ENCODE measurements at places on chromosomes 5 and 9.

DNA sequence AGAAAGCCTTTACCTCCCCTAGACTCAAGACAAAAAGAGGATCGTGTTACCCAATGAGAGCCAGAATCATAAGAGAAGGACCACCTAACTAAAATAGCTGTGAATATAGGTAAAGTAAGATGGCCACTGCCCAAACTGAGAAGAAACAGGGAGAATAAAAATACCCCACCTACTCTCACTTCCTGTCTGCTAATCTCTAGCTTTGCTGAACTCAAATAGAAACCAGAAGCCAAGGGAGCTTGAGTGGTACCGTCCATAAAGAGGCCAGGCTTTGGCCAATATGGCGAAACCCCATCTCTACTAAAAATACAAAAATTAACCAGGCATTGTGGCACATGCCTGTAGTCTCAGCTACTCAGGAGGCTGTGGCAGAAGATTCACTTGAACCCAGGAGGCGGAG lies 123.0 kb upstream of the FST start:
- no peak for DNase-seq

GRCh38 chr5:10503321-10503720 lies 60.5 kb upstream of the ANKRD33B start:
- DNase-seq, result no peak

DNA sequence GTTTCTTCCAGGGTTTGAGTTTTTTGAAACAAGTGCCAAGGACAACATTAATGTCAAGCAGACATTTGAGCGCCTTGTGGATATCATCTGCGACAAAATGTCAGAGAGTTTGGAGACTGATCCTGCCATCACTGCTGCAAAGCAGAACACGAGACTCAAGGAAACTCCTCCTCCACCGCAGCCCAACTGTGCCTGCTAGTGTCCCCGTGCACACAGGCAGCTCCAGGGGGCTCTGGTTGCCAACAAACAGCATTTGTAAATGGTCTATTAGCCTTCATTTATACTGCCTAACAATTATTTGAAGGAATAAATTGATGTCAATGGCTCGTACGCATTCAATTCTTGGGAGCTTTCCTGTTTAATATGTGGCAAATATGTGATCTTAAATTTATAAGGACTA lies 268.3 kb downstream of the RAB3C start:
- DNase-seq, result no peak

GRCh38 chr9:121694600-121694999 lies 43.2 kb downstream of the DAB2IP start:
- no peak for DNase-seq

DNA sequence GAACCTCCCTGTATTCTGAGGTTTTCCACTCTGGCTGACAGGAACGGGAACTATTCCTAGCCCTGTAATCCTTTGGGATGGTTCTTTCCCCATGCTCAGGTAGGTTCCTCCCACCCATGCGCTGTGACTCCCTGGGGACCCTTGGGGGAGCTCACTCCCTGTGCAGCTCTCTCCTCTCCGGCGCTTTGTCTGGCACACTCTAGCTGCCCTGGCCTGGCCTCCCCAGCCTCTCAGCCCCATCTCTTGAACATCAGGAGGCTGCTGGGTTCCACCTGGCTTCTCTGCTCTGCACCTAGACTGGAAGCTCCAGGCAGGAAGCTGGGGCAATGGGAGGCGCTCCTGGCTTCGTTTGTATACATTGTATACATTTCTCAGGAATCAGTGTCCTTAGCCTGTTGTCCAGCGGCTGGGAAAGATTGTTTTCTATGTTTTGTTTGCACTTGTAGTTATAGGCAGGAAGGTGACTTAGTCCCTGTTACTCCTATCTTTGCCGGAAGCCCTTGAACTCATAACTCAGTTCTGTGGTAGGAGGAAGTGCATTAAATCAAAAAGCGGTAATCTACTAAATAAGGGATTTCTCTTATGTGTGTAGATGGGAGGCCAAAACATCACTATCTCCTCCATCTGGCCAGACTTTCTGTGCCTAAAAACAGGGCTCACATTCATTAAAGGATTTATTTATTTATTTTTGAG lies 20.4 kb downstream of the SLC25A25 start:
- no peak for DNase-seq

- DNase-seq, result no peak
Measured at GRCh38 chr5:135033901-135034235, at the start of gene PITX1. Gene PITX1 (minus strand): TSS chr5:135034228. CDS start chr5:135033881, 347 bp downstream.

GRCh38 chr5:10199692-10200091 lies 50.0 kb downstream of the ATPSCKMT start:
- DNase-seq, result no peak
